ENCODE measurements at places on chromosomes 5 and 9.

DNA sequence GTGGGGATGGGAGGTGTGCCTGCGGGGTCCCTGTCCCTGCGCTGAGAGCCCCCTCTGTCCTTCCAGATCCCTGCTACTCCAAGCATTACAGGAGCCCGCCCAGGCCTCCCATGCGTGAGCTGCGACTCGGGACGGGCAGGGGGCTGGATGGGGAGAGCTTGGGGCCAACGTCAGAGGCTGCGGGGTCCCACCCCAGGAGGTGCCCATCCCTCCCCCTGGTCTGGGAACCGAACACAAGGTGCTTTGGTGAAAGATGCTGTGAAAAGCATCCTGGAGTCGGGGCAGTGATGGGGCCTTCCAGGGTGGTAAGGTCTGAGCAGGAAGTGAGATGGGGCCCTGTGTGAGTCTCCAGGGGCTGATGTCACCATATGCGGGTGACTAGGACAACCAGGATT lies 2.7 kb downstream of the LCN9 start:
- DNase-seq, result no peak

DNA sequence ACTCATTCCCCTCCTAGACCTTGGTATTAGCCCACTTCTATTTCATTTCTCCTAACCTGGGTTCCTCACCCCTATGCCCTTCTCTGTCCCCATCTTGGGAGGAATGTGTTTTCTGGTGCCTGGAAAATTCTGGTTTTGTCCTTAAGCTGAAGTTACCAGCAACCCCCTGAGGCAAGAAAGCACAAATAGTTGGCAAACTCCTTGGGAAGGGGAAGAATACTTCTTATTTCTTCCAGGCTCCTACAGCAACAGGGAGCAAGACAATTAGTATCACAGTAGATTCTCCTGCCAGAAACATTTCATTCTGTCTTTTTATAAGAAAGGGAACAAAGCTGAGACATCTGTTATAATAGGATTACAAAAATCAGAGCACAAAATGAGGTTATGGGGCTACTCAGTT lies 142.5 kb downstream of the SNCAIP start:
- DNase-seq, result no peak

GRCh38 chr9:79176014-79176697 lies 395.6 kb upstream of the TLE4 start:
- DNase-seq, result no peak

GRCh38 chr9:137160054-137160425 lies 9.8 kb downstream of the LRRC26 start:
- DNase-seq, result no peak

DNA sequence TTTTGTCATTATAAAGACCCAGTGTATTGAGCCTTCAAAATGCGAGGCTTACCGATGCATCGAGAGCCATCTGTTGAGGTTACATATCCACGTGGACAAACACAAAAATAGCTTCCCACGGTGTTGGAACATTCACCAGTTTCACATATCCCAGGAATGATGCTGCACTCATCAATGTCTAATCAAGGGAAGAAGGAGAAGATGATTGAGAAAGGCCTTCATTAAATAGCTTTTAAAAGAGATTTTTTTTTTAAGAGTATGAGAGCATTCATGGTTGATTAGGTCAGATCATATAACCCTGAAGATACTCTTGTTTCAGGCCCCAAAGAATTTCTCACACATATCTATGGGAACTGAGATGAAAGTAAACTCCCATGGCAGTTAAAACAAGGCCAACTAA lies 129.4 kb downstream of the FBN2 start:
- peak; percentile 24 for DNase-seq

- DNase-seq, result no peak
Observed at GRCh38 chr9:26747611-26748010, 145.0 kb downstream of the CAAP1 start.

DNA sequence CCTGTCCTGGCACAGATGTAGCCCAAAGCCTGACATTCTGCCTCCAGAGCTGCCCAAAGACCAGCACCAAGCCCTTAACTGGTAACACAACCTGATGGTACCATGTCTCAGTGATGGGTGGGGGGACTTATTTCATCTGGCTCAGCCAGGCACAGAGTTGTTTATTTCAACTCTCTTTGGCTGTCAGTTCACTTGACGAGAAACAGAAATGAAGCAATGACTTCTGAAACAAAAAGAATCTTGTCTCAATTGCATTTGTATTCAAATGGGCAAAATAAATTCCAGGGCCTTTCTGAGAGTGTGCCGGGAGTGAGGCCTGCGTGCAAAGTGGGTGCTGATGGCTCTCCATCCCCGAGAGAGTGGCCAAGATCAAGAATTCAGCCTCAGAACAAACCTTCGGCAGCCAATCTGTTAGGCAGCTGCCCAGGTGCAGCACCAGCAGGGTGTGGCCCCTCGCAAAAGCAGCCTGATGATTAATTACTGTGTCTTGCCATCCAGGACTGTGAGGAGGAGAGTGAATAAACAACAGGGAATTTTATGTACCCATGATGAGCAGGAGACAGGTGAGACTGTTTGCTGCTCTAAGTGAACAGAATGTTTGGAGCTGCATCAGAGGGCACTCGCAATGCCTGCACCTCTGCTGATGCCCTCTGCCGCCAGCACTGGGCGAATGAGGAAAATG lies 238.0 kb downstream of the HSPA4 start:
- DNase-seq, result no peak

- DNase-seq, result no peak
Observed at GRCh38 chr5:16539169-16539666, 73.6 kb upstream of the ZNF622 start.

DNA sequence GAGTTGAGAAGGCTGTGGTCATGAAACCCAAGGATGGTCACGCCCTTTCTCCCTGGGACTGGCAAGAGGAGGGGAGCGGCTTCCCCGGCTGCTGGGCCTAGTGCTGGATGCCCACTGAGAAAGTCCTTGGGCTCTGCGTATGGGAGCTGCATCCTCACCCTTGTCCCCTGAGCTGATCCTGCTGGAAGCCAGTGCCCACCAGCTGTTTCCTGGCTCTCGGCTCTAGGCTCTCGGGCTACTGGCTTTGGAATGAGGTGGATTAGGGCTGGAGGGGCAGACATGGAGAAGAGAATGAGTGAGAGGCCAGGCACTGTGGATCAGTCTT lies 149.3 kb upstream of the PPP1R26 start:
- DNase-seq, result no peak

DNA sequence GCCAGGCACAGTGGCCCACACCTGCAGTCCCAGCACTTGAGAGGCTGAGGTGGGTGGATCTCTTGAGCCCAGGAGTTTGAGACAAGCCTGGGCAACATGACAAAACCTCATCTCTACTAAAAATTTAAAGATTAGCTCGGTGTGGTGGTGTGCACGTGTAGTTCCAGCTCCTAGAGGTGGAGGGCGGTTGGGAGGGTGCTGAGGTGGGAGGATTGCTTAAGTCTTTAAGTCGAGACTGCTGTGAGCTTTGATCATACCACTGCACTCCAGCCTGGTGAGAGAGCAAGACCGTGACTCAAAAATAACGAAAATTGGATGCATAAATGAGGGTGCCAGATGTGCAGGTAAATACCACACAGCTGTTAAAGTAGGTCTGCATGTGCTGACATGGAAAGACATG lies 39.3 kb upstream of the TDRD7 start:
- no peak for DNase-seq

GRCh38 chr5:10454591-10455276 lies 13.1 kb downstream of the ROPN1L start:
- DNase-seq, result no peak

- DNase-seq, result peak; percentile 38
Observed at GRCh38 chr5:98428806-98429205, 344.7 kb upstream of the RGMB start.

GRCh38 chr5:88388476-88389337 lies 120.1 kb upstream of the TMEM161B start:
- DNase-seq, result no peak

Data from GM12865 (cell line).